Activated CD8-positive, alpha-beta memory T cell treated with anti-CD3 and anti-CD28 coated beads for 48 hours (primary cell): ENCODE measurements at places on chromosomes 1 and 21.

GRCh38 chr1:11749203-11749689 is 12.7 kb upstream of the C1orf167 start:
- no peak for DNase-seq

DNA sequence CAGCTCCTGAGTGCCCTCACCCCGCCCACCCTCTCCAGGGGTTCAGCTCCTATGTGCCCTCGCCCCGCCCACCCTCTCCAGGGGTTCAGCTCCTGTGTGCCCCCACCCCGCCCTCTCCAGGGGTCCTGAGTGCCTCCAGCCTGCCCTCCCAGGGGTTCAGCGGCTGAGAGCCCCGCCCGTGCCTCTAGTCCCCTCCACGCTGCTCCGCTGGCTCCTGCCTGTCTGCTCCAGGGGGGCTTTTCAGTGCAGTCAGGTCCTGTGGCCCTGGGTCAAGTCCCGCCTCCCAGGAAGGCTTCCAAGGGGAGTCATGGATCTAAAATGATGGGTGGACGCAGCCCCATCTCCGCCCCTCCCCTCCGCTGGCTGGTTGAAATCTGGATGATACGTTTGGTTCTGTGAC is 33.8 kb downstream of the SLX9 start:
- no peak for DNase-seq

DNA sequence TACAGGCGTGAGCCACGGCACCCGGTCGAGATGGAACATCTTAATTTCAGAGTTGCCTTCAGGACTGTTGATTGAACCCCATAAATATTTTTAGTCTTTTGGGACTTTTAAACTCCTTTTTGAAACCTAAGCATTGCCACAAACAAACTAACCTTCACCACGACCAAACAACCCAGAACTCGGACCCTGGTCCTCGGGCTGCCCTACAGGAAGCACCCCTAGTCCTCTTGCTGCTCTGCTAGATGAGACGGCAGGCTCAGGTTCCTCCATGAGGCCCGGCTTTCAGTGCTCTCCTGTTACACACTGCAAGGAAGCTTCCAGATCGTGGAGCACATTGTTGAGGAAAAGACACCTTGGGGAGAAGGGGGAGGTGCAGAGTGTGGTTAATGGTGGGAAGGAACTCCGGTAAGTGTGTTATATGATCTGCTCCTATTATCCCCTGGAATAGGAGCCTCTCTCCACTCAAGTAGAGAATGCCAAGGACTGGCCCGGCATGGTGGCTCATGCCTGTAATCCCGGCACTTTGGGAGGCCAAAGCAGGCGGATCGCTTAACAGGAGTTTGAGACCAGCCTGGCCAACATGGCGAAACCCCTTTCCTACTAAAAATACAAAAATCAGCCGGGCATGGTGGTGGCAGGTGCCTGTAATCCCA is 5.7 kb downstream of the EPHX1 start:
- DNase-seq, result no peak

DNA sequence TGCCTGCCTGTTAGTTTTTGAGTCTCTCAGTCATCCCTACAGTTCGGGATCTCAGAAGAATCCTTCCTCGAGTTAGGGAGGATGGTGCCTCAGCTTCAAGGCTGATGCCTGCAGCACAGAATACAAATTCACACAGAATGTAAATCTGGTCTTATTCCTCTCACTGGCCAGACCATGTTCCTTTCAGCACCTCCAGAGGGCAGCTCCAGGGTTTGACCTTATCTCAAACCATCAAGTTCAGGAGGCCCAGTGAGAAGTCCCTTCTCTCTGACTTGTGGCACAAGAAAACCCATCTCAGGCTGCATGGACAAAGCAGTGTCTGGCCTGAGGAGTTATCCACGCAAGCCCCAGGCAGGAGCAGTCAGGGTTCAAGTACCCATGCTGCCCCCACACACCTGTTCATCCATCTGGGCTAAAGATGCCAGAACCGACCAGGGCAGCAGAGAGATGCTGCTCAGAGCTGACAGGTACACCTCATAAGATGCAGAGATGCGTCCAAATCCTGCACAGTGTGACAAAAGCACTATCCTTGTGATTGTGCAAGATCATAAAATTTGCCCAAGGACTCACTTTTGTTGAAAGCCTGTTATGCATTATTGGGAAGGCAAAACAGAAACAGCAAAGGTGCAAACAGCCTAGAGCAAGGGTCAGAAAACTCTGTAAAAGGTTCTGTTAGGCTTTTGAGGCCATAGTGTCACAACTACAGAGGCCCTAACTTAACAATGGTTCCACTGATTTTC is 49.8 kb downstream of the BCAR3 start:
- no peak for DNase-seq

- no peak for DNase-seq
These were observed 12.5 kb downstream of the TMPRSS3 start for GRCh38 chr21:42383331-42383730.

- no peak for DNase-seq
These were observed 107.2 kb upstream of the VAV3 start for GRCh38 chr1:108072212-108072611.

DNA sequence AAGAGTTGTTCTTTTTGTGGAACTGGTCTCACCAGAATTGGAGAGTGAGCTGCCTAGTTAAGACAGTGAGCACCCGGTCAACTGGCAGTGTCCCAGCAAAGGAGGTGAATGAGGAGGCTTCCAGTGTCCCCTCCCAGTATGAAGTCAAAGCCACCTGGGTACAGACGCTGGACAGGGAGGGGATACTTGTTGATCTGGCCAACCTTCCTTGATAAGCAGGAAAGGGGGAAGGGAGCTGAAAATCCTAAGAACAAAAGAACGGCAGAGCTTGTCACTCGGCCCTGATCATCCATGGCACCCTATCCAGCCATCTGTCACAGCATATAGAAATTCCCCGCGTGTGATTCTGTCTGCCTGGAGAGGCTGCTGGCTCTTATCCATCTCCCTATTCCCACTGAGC is 91.5 kb downstream of the SSBP3 start:
- no peak for DNase-seq

- DNase-seq, result no peak
These were observed 165.2 kb downstream of the AK5 start for GRCh38 chr1:77446841-77447555.

- DNase-seq, result no peak
These were observed 55.6 kb downstream of the LRRC8D start for GRCh38 chr1:89876463-89876862.

DNA sequence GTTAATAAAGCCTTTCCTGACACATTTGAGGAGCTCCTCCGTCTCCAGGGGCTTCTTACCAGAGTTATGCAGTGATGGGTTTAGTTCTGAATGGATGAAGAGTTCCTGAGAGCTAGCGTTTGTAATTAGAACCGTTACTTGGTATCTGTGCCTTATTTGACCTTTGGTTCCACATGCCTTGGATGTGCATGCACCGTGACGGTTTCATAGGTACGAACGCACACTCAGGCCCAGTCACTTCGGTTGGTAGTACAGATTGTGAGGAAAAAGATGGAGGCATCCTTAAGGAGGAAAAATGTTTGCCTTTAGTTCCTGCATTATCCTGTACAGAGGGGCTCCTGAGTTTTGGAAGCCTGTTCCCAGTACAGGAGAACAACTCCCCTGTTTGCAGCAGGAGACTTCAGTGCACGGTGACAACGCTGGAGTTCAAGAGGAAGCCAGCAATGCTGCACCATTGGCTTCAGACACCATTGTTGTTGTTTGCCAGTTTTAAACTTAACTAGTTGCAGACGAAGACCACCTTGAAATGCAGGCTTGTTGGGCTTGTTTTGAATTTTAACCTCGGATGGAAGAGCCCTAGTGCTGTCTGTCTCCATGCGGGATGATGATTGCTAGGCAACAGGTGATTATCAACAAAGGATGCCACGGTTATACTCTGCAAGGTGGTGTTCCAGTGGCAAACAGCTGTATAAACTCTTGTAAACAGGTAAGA is 8.2 kb downstream of the RBM15 start:
- DNase-seq, result no peak

DNA sequence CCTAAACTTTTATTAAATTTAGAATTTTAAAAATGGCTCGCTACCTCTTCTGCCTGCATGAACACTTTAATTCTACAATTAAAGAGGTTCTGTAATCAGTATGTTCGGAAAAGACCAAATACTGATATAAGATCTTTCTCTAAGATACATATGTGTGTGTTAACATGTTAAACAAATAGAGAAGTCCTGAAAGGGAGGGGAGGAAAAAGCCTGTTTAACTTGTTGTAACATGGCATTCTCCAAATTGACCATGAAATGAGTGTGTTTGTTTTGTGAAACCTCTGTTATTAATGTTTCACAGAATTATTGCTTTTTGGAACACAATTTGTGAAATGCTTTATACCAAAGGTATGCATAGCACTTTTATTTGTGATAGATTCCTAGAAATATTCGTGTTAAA is 77.0 kb downstream of the MARK1 start:
- DNase-seq, result no peak

GRCh38 chr1:206770531-206771337 is at the start of gene IL19:
TSS of gene IL19 (plus strand) at chr1:206770773. CDS start at chr1:206836663, 65,890 bp downstream.
- no peak for DNase-seq

GRCh38 chr1:76503100-76503499 is 364.2 kb upstream of the ST6GALNAC5 start:
- DNase-seq, result no peak

DNA sequence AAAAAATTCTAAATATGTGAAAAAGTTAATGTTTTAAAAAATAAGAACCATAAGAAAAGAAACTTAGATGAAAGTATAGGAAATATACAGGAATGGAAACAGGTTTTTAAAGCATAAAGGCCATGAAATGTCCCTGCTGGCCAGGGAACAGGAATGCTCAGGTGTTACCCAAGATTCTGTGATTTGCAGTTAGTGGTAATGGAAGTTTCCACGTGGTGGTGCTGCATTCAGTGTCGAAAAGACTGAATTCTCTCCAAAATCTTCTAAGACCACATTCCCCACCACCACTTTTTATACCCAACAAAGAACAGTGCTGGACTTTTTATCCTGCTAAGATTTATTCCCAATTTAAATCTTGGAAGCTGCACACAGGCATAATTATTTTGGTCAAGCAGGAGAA is 126.2 kb downstream of the PRRX1 start:
- no peak for DNase-seq

DNA sequence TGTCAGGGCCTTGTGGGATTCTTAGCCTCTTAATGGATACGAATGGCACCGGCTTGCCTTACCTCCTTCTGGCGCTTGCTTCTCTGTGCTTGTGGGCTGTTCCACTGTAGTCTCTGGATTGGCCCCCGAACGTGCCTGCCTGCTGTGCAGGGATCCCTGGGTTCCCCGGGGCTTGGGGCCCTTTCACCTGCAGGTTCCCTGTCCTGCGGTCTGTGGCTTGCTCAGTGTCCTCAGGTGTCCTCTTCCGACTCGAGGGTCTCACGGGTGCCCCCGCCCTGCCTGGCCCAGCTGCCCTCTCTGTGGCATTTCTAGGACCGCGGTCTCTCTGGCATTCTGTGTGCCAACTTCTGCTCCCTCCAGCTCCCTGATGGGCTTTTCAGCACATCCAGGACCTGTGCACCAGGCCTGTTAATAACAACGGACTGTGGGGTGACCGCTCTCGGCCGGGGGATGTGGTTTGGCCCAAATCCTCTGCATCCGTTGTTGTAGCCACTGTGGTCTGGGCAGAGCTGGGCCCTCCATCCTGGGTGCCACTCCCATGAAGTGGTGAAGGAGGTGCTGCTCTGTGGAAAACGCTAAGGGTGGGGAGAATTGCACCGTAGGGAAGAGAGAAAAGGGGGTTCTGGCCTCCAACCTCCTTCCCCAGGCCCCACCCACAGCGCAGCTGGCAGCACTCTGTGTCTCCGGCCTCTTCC is 12.4 kb downstream of the COL18A1 start:
- no peak for DNase-seq

DNA sequence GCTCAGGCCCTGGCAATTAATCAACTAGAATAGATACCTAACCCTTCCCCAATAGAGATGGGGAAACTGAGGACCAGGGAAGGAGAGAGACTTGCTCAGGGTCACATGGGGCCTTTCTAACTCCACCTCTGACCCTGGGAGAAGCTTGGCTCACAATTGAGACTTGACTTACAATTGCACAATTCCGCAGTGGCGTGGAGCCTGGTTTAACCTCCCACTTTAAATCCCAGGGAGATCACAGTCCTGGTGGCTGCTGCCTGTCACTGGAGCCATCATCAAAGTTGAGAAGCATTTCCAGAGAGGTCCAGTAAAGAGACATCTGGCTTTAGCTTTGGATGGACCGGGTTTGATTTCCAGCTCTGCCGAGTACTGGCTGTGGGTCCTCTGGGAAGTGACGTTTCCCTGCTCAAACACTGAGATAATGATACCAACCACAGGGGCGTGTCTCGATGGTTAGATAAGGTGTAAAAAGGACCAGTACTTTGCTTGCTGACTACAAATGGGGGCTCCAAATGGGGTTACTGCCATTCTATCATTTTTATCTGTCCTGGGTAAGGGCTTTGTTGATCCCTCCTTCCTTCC is 39.3 kb downstream of the TRIM62 start:
- no peak for DNase-seq

- DNase-seq, result no peak
These were observed 8.8 kb upstream of the JAK1 start for GRCh38 chr1:64975127-64975526.

GRCh38 chr1:185862235-185862634 is 128.0 kb downstream of the HMCN1 start:
- no peak for DNase-seq

GRCh38 chr1:145750426-145750825 is 31.1 kb downstream of the CD160 start:
- DNase-seq, result no peak

DNA sequence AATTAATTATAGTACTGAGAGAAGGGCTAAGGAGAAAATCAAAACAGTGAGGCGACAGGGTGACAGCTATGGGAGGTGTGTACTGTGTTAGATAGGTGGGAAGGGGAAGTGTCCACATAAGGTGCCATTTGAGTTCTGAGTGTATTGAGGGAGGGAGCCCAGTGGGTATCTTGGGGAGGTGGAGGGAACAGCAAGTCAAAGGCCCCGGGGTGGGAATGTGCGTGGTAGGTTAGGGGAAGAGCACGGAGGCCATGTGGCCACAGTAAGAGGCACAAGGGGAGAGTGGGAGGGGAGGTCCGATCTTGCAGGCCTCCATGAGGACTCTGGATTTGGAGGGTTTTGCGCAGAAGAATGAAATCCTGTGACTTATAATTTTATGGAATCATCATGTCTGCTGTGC is 3.0 kb upstream of the XKR8 start:
- DNase-seq, result no peak

DNA sequence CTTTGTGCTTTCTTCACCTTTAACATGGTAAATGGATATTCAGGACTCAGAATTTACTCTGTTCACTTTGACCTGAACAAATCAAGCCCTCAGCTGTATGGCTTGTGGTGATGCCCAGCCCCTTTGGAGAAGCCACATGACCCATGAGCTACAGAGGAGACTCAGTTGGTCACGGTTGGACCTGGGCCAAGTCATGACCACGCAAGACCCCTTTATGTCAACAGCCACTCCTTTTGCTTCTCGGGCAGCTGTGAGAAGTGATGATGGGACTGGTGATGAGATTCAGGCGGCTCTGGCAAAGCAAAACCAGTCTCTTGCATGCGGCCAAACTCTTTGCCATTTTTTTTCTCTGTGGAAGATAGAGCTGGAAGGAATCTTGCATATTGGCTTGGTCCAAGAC is 96.5 kb upstream of the AJAP1 start:
- no peak for DNase-seq

GRCh38 chr1:17700945-17701810 is 54.0 kb upstream of the ACTL8 start:
- no peak for DNase-seq

GRCh38 chr1:111454859-111455641 is 5.8 kb downstream of the ATP5PB start:
- no peak for DNase-seq

GRCh38 chr1:91774520-91775203 is 111.3 kb downstream of the TGFBR3 start:
- DNase-seq, result no peak
